ENCODE measurements at places on chromosomes 7 and 10. TPM values are rescaled to one million over a fixed set of nuclear protein-coding genes. Genes with fewer than 3 reads are reported as not detected.
A peak's percentile ranks its signal among the peaks of the same experiment; 100 is the strongest.

DNA sequence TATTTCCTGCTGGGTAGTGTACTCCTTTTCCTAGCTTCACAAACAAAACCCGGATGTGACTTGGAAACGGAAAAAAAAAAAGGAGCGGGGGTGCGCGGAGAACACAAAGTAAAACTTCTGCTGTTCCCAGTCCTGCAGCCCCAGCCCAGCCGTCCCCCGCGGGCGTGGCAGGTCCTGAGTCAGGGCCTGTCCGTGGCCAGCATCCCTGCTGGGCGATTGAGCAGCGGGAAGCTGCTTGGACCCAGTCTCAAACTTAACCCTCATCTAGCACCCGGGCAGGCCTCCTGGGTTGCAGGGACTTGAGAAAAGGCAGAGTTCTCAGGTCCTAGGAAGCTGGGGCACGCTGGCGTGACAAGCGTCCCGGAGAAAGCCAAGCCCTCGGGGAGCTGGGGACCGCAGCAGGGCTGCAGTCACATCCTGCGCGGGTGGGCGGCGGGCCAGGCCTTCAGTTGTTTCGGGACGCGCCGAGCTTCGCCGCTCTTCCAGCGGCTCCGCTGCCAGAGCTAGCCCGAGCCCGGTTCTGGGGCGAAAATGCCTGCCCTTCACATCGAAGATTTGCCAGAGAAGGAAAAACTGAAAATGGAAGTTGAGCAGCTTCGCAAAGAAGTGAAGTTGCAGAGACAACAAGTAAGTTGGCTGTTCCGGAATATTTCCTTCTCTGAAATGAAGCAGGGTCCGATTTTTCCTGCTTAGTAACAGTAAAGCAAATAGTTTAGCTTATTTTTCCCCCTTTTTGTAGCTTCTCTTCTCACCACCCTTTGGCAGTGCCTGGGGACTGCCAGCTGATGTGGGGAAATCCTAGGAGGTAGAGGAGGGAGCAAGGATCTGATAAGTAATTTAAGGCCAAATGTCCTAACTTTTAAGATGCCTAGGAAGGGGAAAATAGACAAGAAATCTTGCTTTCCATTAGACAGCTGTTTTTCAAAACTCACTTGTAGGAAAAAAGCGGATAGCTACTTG, at the start of gene GNG11:
GNG11 (plus strand) TSS at position 129 of the 960 bp plus-strand sequence; CDS start at position 532, 403 bp downstream.
- DNase-seq = peak; percentile 51

- DNase-seq = no peak
These were observed 215.0 kb upstream of the SEMA3E start for GRCh38 chr7:83863906-83864305.

DNA sequence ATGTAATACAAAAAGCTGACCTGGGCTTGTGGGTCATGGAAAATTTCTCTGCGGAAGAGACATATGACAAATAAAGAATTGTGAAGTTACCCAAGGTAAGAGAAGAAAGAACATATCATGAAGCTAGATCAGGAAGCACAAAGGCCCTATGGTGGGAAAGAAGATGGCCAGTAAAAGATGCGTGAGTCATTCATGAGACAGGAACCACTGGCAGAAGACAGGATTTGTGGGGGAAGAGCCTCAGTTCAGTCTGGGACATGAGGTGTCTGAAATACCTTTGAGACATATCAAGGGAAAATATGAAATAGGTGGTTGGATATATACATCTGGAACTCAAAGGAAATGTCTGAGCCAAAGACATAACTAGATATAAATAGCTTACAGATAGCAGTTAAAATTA, 27.7 kb upstream of the AMPH start:
- DNase-seq = no peak

- DNase-seq = no peak
These were observed 156.0 kb upstream of the NFE2L3 start for GRCh38 chr7:25996006-25996408.

Gene CFAP46
- total RNA-seq = not detected

GRCh38 chr7:110003827-110004226, 1087.1 kb upstream of the LRRN3 start:
- no peak for DNase-seq

Gene EPO
- total RNA-seq = 0.17 TPM

Gene OPN4
- 0.32 TPM for total RNA-seq

DNA sequence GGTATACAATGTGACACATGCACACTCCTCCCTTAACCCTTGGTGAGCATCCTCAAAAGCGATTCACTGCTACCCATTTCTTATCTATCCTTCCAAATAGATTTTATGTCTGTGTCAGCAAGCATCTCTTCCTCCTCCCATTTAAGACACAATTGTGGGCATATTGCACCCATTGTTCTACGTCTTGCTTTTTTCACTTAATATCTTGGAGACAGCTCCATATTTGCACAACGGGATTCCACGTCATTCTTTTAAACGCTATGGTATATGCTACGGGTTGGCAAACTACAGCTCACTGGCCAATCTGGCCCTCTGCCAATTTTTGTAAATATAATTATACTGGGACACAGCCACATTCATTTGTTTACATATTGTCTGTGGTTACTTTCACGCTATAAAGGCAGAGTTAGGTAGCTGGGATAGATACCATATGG, 88.6 kb downstream of the RNF216 start:
- no peak for DNase-seq

Gene PRDX3
- 51.3 TPM for total RNA-seq

DNA sequence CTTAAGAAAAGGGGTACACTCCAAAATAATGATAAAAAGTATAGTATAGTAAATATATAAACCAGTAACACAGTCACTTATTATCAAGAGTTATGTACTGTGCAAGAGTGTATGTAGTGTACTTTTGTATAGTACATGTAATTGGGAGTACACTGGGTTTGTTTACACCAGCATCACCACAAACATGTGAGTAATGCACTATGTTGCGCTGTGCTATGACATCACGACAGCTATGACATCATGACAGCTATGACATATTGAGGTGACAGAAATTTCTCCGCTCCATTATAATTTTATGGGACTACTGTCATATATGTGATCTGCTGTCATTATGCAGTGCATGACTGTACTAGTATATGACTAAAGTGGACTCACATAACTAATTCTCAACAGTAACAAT, 84.6 kb downstream of the KMT2C start:
- DNase-seq = no peak

Gene STAG3
- 0.68 TPM for total RNA-seq

DNA sequence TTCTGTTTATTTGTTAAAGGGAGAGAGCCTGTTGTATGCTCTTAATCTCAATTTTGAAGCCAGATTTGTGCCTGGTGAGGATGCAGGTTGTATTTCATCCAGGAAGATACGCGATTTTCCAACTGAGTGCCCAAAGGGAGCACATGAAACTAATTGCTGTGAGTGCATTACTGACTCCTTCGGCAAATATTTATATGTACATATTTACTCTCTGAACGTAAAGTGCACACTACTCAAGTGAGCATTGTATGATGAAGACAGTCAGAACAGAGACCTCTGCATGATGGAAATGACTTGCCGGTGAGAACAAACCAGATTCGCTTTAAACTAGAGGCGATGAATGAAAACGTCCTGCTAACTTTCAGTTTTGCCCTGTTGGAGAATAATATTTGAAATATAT, 130.1 kb downstream of the MALRD1 start:
- DNase-seq = no peak

Gene PRRT4
- total RNA-seq = 1.7 TPM

DNA sequence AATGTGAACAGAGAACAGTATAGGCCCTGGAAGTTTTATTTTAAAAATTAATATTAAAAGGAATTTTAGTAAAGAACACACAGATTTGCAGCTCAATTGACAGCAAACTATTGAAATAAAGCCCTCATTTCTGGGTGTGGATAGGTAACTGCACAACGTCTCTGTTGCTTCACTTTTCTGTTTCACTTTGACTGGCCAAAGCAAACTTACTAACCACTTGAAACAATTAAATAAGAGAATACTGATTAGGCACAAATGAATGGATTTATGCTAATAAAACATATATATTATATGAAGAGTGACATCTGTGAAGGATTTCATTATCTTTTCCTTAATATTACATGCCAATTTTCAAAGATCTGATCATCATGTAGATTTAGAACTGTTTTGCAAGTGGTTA, 11.9 kb downstream of the ZNF804B start:
- no peak for DNase-seq

GRCh38 chr10:29849126-29849833, 210.1 kb downstream of the JCAD start:
- no peak for DNase-seq

All from lower leg skin (tissue), 4 donors.